Astrocyte (in vitro differentiated cells and primary cell): ENCODE measurements at places on chromosomes 2 and 18.

DNA sequence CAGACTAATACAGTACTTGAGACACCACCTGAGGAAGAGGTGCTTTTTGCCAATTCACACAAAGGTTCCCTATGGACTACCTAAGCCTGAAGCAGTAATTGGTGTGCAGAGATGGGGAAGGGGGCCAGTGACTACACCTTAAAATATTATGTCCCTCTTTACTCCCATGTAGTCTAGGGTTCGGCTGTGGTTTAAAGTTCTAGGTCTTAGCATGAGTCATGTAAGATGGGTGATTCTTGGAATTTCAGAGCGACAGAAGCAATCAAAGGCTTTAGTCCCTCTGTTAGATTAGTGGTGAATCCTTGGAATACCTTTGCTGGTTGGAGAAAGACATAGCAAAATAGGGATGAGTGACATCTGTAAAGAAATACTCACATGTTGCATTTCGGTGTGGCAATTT lies 14.3 kb upstream of the CCDC85A start:
- peak; percentile 6 for DNase-seq

DNA sequence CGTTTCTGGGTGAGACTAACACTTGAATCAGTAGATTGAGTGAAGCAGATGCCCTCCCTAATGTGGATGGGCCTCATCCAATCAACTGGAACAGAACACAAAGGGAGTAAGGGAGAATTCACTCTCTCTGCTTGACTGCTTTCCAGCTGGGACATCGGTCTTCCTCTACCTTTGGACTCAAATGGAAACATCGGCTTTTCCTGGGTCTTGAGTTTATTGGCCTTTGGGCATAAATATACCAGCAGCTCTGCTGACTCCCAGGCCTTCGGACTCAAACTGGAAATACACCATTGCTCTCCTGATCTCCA lies 311.6 kb downstream of the STK39 start:
- no peak for DNase-seq

DNA sequence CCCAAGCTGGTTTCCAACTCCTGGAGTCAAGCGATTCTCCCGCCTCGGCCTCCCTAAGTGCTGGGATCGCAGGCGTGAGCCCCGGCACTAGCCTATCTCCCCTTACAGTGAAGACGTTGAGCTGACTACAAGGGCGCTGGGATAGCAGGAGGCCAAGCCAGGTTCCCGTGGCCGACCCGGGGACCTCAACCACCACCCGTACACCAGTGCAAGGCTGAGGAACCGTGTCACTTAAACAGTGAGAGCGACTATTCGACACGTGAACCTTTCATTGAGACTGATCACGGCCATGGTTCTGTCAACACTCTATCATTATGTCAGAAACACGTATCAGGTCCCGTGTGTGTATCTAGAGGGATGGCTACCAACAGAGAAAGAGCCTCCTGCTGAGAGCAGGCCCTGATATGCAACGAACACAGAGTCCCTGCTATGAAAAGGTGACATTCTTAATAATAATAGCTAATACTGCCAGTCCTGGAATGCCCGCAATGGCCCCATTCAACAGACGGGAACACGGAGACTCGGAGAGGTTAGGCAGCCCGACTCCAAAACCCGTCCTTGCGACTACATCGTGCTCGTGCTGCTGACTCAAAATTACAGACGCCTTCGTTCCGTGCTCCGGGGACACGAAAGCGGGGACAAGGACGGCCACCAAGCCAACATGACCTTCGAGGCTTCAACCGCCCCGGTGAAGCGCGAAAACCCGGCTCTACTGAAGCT lies 833 bp downstream of the AFG3L2 start:
- DNase-seq, result no peak

- DNase-seq, result peak; percentile 40
Observed at GRCh38 chr2:1791685-1792435, 47.5 kb upstream of the PXDN start.

- DNase-seq, result peak; percentile 86
Observed at GRCh38 chr2:165725421-165725820, 68.6 kb downstream of the GALNT3 start.

DNA sequence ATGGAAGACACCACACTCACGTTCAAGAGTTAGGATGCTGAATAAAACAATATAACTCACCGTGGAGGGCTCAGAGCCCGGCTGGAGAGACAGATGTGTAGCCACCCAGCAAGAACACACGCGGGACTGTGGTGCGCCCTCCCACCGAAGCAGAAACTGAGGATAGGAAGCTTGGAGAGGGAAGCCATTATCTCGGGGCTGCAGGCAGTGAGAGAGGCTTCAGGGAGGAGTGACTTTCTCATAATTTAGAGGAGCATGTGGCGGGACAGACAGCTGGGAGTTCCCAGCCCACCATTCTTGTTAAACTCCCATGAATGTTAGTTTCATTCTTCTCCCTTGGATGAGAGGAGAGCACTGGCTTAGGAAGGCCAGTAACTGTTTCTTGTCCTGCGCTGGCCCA lies 96.4 kb downstream of the MAPRE2 start:
- no peak for DNase-seq

DNA sequence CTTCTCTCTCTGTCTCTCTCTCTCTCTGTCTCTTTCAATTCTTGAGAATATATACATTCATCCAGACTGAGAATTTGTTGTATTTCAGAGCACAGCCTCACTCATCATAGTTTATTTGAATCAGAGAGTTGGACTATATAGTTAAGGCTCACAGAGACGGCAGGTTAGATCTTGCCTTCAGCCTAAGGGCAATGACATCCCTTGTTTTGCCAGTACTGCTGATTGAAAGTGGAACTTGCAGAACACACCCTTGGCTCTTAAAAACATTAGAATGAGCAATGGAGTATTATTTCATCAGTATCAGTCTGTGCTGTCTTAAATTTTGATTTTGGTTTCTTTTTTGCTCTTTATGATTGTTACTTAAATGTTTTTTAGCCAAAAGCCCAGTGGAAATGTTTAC lies 62.0 kb upstream of the DSG1 start:
- no peak for DNase-seq
